ENCODE measurements at places on chromosomes 5 and 9.
A peak's percentile ranks its signal among the peaks of the same experiment; 100 is the strongest.

GRCh38 chr5:172805736-172806255, 28.3 kb upstream of the ERGIC1 start:
- no peak for DNase-seq

DNA sequence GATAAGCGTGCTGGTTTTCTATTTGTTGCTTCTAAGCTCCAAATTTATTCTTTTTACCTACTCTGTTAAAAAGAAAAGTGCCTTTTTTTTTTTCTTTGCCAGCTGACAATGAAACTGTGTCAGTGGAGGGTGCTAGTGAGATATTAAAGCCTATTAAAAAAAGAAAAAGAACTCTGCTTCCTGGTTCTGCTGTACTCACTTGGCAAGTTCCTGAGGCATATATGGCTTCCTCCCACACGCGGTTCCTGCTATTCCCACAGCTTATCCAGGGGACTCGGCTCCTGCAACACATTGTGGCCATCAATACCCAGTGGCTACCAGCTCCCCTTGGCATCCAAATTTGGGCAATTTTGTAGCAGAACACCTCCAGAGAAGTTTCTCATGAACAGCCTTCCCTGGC, 1977.7 kb upstream of the CDH9 start:
- DNase-seq: no peak

DNA sequence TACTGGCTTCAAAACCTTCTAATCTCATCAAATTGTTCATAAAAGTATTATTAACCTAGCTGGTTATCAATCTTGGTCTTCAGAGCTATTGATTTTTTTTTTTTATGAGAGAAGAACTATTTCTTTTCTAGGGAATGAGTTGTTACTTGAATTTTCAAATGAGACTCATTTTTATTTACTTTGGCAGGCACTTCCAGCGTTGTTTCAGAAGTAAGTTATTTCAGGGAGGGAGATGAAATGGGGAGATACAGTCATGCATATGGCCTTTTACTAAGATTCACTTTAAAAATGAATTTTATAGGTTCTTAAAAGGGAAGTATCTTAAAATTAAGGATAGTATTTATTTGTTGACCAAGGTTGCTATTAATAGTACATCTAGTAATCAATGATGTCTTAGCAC, 129.6 kb downstream of the IZUMO3 start:
- DNase-seq: no peak

DNA sequence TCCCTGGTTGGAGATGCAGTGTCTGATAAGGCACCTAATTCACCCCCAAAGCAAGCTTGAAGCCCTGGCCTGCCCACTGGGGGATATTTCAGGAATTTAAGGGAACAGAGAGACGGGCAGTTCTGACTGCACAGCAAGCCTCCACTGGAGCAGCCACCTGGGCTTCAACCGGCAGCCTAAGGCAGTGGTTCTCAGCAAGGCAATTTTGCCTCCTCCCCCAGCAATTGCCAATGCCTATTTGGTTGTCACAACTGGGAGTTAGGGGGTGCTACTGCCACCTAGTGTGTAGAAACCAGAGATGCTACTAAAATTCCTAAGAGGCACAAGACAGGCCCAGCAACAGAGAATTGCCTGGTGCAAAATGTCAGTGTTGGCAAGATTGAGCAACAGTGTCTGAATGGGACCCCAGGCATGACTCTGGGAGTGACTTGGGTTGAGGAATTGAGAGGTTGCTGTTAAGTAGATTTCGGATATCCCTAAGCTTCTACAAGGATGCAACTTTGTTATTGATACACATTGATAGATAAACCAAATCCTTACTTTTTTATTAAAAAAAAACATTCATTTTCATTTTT, 58.7 kb upstream of the CTSL start:
- DNase-seq: no peak

GRCh38 chr5:55344392-55344992, 36.7 kb downstream of the MTREX start:
- peak; percentile 44 for DNase-seq

GRCh38 chr5:1111241-1111726, 579 bp downstream of the SLC12A7 start:
- no peak for DNase-seq

- no peak for DNase-seq
Measured at GRCh38 chr5:104045987-104046386, 483.4 kb upstream of the NUDT12 start.
